T-helper 1 cell (primary cell): ENCODE measurements at places on chromosomes 5 and 9.

- no peak for DNase-seq
Measured at GRCh38 chr5:167156446-167156845, 1135.0 kb upstream of the WWC1 start.

- DNase-seq = no peak
Measured at GRCh38 chr5:122053181-122054109, 24.6 kb downstream of the LOX start.

DNA sequence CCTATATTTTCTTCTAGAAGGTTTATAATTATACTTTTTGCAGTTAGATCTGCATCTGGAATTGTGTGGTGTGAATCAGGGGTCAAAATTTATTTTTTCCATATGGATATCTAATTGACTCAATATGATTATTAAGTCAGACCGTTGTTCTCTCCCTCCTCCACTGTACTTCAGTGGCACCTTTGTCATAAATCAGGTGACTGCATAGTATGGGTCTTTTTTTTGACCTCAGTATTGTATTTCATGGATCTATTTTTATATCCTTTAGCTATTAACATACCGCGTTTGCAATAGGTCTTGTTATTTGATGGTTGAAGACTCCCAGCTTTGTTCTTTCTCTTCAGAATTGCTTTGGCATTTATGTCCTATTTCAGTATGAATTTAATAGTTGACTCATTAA, 107.4 kb downstream of the BOD1 start:
- no peak for DNase-seq

DNA sequence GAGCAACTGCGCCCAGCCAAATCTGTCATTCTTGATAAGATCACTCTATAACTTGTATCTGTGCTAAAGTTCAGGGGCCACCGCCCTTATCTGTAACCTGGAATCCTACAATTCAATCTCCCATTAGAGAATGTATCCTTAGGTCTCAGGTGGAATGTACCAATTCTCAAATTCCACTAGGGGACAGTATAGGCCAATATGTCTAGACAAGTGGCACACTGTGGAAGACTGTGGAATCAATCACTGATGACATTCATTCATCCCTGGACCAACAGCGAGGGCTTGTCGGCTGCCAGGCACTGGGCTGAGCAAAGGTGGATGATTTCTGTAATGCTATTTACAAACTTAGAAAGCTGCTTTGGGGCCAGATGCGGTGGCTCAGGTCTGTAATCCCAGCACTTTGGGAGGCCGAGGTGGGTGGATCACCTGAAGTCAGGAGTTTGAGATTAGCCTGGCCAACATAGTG, 28.7 kb upstream of the MEGF9 start:
- no peak for DNase-seq

DNA sequence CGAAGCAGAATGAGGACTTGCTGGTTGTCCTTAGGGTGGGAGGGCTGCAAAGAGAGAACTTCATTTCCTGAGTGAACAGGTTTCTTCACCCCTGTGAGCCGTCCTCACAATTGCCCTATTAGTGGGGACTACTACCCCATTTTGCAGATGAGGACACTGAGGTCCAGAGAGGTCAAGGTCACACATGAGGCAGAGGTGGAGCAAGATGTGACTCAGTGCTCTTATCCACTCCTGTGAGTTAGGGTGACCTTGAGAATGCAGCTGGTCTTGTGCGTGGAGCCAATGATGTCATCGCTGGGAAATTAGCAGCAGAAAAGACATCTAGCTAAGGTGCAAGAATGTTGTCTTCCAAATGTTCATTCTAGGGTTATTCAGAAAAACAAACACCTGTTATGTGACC, 26.9 kb downstream of the GPRIN1 start:
- DNase-seq = no peak

DNA sequence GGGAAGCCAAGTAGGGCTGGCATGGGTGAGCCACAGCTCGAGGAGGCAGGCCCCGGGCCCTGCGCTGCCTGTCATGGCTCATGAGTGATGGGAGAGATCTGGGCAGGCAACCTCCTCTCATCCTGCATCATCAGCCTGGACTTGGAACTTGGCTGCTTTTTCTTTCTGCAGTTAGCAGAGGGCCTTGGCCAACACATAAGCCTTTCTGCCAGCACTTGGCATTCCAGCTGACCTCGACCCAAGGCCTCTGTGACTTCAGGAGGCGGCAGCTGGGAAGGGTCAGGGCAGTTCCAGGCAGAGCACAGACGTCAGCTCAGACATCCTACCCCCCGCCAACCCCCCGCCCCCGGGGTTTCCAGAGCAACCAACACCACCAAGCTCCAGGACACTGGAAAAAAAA, 7.6 kb downstream of the S1PR3 start:
- no peak for DNase-seq

- no peak for DNase-seq
Measured at GRCh38 chr9:120486347-120486746, 93.6 kb downstream of the CDK5RAP2 start.

DNA sequence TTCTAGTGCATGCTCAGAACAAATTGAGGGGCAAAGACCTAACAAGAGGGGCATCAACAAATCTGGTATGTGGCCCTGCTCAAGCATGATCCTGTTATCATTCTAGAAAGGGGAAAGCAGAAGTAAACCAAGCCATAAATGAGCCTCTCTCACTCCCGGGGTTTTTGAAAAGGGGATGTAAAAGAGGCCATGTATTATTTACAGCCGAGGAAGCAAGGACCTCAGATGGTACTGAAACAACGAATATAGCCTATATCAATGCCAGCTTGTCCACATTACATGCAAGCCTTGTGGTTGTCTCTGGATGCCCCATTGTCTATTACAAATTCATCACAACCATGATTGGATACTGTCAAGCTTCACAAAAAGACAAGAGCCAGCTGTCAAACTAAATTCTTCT, 211.3 kb downstream of the DCP2 start:
- DNase-seq = no peak

GRCh38 chr5:172891716-172892421, 57.8 kb downstream of the ERGIC1 start:
- no peak for DNase-seq

GRCh38 chr5:174234388-174234787, 188.9 kb downstream of the NSG2 start:
- DNase-seq = no peak

- DNase-seq = no peak
Measured at GRCh38 chr5:131384616-131385214, 120.9 kb downstream of the CDC42SE2 start.

GRCh38 chr9:118644066-118644465, 725.2 kb downstream of the BRINP1 start:
- no peak for DNase-seq

- DNase-seq = no peak
Measured at GRCh38 chr9:122192261-122192875, 32.7 kb downstream of the MORN5 start.

DNA sequence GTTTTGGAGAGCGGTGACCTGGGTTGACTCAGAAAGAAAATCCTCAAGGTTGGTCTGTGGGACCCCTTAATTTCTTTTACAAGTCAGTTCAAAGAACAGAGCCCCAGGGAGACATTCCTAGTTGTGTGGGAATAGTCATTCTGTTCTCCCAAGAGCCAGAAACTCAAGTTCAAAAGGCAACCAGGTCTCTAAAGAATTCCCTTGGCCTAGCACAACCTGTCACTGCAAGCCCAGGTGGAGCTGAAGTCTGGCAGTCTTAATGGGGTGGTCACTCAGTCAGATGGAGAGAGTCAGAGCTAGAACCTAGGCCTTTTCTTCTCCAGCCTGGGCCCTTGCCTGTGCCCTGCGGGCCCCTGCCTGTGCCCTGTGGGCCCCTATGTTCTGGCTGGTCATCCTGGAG, 37.5 kb upstream of the CDKN2AIPNL start:
- DNase-seq = no peak

- DNase-seq = peak; percentile 4
Measured at GRCh38 chr9:135701959-135702721, at the start of gene KCNT1. Gene KCNT1, plus strand, starts transcription at chr9:135702185. Its CDS starts 74 bp downstream, at chr9:135702259.

- no peak for DNase-seq
Measured at GRCh38 chr9:82912645-82913044, 150.3 kb downstream of the RASEF start.

DNA sequence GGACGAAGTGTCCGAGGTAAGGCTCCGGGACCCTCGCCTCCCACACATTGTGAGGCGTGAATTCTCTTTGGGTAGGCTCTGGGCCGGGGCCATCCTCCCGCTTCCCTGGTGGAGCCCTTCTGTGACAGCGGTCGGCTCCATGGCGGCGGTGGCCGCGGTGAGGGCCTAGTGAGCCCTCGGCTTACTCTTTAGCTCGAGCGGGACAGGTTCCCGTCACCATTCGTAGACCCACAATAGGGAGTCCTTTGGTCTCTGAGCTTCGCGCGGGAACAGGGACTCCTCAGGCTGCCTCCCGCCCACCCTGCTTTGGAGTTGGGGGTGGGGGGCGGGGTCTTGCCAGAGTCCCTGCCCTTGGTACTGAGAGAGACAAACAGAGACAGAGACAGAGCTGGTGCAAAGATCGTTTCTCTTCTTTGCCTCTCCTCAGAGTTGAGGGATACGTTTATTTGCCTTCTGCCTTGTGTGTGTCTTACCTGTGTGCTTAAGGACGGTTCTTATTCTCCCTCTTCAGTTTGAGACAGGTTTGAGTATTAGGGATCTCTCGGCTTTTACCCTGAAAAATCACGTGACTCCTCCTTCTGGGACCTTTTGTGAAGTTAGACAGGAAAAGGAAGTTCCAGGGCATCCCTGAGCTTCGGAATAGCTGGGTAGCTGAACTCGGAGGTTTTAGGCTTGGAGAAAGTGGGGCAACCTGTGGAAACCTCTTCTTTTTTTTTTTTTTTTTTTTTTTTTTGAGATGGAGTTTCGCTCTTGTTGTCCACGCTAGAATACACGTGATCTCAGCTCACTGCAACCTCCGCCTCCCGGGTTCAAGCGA, 833 bp downstream of the ANKHD1 start:
- peak; percentile 35 for DNase-seq

- no peak for DNase-seq
Measured at GRCh38 chr5:110032376-110032775, 342.6 kb downstream of the MAN2A1 start.

GRCh38 chr5:6317116-6317798, 61.1 kb downstream of the MED10 start:
- DNase-seq = no peak

GRCh38 chr5:38373743-38374142, 115.4 kb downstream of the EGFLAM start:
- DNase-seq = no peak

DNA sequence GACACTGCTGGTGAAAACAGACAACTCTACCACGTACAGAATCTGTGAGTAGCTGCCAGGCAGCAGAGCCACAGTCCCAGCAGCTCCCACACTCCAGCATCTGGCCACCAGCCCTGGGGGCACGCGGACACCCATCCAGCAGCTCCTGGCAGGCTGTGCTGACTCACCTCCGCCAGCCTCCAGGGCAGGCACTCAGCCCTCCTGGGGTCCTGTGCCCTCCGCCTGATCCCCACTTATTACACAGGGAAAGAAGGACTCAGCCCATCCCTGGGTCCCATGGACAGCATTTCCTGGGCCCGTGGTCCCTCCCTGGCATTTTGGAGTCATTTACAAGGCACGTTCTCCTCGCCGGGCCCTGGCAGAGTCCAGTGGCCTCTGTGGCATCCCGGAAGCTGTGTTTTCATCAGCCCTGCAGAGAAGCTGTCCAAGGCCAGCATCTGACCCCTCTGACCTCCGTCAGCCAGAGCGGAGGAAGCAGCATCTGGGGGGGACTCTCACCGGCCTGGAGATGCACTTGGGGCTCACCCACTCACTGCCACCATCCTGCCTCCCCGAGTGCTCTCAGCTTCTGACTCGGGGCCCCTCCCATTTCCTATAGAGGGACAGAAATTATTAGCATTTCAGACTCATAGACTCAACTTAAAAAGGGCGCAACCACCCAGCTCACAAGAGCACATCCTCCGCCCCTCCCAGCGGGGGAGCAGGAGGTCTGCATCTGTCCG, 21.6 kb downstream of the PAEP start:
- DNase-seq = no peak

GRCh38 chr5:1523793-1524480, at the start of gene LPCAT1:
Gene LPCAT1, minus strand, starts transcription at chr5:1523960. Its CDS starts 116 bp downstream, at chr5:1523844.
- DNase-seq = peak; percentile 59
